ENCODE measurements at places on chromosomes 7 and 10. TPM values are rescaled to one million over a fixed set of nuclear protein-coding genes. Genes with fewer than 3 reads are reported as not detected.

The TRPV5 gene
- polyA plus RNA-seq: 0.90 TPM

The MSMB gene
- polyA plus RNA-seq: not detected

The HOXA13 gene
- not detected for polyA plus RNA-seq

The FAM149B1 gene
- 40.6 TPM for polyA plus RNA-seq

The PDZD7 gene
- 3.8 TPM for polyA plus RNA-seq

DNA sequence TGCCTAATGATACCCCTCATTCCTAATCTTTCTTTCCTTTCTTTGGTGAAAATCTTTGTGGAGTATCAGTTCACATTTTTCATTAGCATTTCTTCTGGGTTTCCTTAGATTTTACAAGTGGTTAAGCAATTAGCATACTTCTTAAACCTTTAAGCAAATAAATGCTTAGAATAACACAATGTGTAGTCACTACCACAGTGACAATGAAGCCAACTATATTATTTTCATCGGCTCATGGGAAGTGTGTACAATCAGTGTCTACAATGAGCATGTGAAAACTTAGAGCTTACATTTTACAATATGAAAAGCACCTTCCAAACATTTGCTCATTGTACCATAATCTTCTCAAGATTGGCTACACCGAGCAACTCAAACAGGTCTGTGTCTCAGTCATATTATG lies 176.2 kb upstream of the PLXNA4 start:
- no peak for DNase-seq

DNA sequence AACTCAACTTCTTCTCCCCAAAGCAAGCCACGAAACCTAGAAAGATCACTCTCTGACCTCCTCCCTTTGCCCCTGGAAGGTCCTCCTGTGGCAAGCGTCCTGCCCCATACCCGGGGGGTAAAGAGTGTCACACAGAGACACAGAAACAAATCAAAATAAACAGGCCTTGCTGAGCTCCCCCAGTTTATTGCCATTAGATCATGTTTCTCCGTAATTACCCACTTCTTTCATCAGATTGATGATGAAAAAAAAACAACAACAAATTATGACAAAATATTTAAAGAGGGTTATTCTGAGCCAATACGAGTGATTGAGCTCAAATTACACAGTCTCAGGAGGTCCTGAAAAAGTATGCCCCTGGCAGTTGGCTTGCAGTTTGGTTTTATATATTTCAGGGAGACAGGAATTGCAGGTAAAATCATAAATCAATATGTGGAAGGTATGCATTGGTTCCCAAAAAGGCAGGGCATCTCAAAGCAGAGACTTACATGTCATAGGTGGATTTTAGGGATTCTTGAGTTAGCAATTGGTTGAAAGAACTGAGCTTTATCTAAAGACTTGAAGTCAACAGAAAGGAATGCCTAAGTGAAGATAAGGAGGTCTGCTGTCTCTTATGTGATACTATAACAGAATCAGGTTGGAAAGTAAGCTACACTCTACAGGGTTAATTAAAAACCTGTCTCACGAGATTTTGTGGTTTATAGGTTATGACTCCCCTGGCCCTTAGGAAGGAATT lies 86.2 kb downstream of the APBB1IP start:
- DNase-seq: no peak

DNA sequence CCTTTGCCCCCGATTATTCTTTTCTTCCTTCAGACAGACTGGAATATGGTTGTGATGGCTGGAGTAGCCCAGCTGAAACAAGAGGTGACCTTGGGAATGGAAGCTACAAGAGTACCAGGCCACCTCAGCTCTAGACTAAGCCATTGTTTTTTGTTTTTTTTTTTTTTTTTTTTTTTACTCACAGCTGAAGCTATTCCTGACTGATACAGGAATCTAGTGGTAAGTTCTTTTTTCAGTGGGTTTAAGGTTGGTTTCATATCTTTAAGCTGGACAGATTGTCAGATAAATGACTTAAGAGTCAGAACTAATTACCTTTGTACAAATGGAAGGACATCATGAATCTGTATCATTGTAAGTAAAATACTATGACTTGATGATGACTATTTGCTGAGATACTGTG lies 30.2 kb upstream of the PTPN12 start:
- DNase-seq: no peak

DNA sequence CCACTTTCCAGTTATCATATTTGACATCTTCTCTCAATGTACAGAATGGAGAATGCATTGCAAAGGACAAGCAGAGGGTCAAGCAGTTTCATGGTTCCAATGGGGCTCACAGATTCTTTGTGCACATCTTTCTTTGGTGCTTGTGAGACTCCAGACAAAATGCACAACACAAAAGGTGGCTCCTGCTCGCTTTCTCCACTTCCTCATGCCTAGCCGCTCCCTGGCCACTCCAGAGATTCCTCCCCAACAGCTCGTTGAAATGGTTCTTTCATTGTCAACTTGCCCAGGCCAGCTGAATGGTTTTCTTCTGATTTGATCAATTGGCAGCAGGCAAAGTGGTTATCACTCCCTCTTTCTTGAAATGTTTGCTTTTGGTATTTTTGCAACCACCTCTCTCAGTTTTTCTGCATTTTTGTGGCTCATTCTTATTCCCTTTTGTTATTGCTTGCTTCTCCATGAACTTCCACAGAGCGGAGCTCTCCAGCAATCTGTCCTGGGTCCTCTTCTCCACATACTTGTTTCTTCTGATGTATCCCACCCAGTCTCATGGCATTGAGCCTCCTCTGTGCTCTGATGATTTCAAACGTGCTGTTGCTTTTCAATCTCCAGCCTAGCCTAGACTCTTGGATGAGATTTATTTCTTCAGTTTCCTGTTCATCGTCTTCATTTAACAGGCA lies 507.8 kb upstream of the MKI67 start:
- DNase-seq: no peak

Measured in right renal pelvis (tissue), 4 donors.